Melanocyte of skin (primary cell): ENCODE measurements at places on chromosomes 3 and 15. TPM values are rescaled to one million over a fixed set of nuclear protein-coding genes. Genes with fewer than 3 reads are reported as not detected.

Gene ARPP21
- total RNA-seq = 1.3 and 1.4 TPM in 2 replicates

Gene CLDN1
- 4.5 and 8.0 TPM in 2 replicates for total RNA-seq

Gene GABRA5
- 0.31 and 1.7 TPM in 2 replicates for total RNA-seq

Gene CHL1
- 36.0 and 49.8 TPM in 2 replicates for total RNA-seq
